ENCODE measurements at places on chromosomes 7 and 10.

DNA sequence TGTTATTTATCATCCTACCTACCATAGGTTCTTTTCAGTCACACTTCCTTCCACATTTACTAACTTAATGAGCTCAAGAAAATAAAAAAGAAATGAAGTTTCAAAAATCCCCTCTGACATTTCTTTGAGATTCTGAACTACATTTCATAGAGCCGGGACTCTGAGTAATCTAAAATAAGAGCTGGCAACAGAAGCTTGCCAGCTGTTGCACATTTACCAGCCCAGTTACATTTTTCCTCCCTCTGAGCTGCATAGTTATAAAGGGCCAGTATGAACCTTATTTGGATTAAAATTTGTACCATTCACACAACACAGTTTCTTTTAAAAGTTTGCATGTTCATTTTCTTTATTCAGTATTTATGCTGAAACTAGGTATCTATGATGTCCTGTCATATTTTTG lies 119.5 kb upstream of the CAV2 start:
- no peak for DNase-seq

DNA sequence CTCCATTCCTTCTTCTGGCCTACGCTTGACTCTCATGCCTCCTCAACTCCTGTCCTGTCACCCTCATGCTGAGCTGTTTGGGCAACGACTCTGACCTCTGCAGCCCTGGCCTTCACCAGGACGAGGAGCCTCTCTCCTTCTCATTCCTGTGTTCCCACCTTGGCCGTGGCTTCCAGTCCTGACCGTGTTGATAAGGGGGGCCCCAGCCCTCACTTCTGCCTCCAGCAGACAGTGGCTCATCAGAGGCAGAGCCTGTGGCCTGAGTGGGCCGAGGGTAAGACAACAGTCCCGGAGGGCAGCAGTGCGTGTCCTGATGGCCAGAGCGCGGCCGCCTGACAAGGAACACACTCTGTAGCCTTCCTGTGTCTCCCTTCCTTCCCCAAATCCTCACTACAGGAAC lies 61.7 kb upstream of the UBE3C start:
- DNase-seq, result no peak

DNA sequence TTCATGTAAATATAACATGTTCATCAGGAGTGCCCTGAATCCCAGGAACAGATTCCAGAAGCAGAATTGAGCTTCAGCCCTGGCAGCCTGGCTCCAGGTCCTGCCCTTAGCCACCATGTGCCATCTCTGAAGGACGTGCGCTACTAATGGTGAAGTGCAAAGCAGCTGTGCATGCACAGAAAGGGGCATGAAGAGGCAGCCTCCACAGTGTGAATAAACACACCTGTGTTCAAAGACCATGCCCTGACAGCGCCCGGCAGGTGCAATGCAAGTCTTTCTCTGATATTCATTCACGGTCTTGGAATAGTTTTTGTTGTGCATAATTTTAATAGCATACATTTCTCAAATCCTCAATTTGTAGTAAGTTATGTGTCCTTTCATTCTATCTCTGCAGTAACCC lies 250.4 kb upstream of the TCERG1L start:
- no peak for DNase-seq

DNA sequence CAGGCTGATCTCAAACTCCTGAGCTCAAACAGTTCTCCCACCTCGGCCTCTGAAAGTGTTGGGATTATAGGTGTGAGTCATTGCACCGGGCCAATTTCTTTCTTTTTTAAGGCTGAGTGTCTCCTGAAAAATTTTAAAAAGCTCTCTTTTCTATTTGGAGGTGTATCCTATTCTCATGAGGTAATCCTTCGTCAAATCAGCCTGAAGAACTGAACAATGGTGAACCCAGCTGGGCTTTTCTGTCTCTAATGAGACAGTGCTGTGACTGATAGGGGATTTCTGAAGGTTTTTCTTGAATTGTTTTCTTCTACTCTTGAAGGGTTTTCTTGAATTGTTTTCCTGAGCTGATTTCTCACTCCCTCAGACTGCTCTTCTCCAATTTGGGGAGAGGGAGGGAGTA lies 30.9 kb upstream of the CALU start:
- DNase-seq, result no peak

DNA sequence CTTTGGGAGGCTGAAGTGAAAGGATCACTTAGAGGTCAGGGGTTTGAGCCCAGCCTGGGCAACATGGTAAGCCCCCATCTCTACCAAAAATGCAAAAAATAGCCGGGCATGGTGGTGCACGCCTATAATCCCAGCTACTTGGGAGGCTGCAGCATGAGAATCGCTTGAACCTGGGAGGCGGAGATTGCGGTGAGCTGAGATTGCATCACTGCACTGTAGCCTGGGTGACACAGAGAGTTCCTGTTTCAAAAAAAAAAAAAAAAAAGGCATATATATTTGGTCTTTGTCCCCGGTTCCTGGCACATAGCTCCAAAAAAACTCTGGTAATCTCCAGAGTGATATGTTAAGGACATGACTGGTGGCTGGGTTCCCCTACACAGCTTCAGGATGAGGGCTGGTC lies 147.3 kb downstream of the SEC23IP start:
- DNase-seq, result no peak

- no peak for DNase-seq
Measured at GRCh38 chr10:29826801-29827450, 192.2 kb upstream of the SVIL start.

GRCh38 chr10:66931340-66931948 lies 5.6 kb downstream of the LRRTM3 start:
- DNase-seq, result no peak

GRCh38 chr7:128714701-128715495 lies 24.3 kb upstream of the CALU start:
- DNase-seq, result no peak

- no peak for DNase-seq
Measured at GRCh38 chr7:98115746-98116525, 9.3 kb downstream of the LMTK2 start.

- DNase-seq, result no peak
Measured at GRCh38 chr7:108719631-108720030, 150.0 kb downstream of the DNAJB9 start.

DNA sequence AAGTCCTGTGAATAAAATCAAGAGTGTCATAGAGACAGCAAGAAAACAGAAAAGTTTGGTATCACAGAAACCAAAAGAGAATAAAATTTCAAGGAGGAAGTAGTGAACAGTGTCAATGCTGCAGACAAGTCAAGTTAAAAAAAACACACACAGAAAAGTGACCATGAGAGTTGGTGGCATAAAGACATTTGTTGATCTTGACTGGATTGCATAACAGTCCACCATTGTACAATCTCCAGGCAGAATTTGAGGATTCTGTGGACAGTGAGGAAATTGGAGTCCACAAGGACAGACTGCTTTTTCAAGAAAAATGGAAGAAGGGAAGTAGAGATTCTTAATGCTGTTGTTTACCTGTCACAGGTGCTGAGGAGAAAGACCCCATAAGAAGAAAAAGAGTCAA lies 412.5 kb downstream of the PLXDC2 start:
- no peak for DNase-seq

DNA sequence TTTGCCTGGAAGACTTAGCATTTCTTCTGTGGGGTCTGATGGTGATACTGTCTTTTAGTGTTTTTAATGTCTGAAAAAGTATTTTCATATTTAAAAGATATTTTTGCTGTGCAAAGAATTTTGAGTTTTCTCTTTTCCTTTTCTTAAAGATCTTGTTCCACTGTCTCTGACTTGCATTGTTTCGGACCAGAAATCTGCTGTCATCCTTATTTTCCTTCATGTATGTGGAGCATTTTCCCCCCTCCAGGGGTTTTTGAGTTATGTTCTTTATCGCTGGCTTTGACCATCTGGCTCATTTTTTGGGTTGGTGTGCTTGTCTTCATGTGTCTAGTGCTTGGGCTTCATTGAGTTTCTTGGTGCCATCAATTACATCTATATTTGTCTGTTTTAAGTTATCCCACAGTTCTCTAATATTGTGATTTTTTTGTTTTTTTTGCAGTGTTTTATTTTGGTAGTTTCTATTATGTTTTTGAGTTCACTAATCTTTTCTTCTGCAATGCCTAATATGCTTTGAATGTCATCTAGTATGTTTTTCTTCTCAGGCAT lies 119.9 kb downstream of the MGMT start:
- no peak for DNase-seq

- DNase-seq, result no peak
Measured at GRCh38 chr10:45255706-45256105, 59.7 kb downstream of the OR13A1 start.

DNA sequence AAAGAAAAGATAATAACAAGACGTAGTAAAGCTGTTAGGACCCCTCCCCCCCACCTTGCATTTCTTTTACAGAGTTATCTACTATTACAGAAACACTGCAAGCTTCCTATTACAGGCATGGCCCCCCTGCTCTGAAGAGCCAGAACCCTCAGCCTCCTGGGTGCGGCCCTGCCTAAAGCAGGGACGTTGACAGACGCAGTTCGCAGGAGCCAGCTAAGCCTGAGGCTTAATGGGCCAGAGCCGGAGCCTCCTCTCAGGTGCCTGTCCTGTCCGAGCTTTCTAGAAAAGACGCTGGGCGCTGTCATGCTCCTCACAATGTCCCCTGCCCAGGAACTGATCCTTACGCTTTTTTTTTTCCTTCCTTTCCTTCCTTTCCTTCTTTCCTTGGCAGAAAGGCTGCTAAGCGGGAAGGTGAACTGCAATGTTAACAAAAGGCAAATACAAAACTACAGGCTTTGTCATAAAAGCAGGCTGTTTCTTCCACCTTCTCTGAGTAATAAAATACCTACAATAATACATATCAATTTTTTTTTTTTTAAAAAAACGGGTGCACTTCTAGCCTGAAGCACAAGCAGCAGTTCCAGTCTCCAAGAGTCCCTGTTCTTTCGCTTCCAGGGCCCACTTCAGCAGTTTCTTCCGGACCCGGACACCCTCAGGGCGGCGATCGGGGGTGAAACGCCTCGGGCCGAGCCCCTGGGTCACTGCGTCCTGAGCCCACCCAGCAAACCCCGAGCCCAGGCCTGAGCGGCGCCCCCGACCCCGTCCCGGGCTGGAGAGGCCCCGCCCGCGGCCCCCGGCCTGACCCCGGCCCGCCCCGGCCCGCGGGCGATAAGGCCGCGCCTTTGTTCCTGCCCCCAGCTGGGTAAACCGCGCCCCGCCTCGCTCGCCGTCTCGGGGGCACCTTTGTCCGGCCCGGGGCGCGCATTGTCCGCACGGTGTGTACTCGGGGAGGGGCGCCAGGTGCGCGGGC lies 11.2 kb downstream of the MNX1 start:
- DNase-seq, result no peak

GRCh38 chr10:11183015-11183414 lies 165.3 kb downstream of the CELF2 start:
- DNase-seq, result no peak
